ENCODE measurements at places on chromosomes 7 and 10. TPM values are rescaled to one million over a fixed set of nuclear protein-coding genes. Genes with fewer than 3 reads are reported as not detected.

LOXL4 gene
- 14.4 TPM for total RNA-seq

- no peak for DNase-seq
Measured at GRCh38 chr10:70747192-70747965, 37.8 kb downstream of the TBATA start.

DNA sequence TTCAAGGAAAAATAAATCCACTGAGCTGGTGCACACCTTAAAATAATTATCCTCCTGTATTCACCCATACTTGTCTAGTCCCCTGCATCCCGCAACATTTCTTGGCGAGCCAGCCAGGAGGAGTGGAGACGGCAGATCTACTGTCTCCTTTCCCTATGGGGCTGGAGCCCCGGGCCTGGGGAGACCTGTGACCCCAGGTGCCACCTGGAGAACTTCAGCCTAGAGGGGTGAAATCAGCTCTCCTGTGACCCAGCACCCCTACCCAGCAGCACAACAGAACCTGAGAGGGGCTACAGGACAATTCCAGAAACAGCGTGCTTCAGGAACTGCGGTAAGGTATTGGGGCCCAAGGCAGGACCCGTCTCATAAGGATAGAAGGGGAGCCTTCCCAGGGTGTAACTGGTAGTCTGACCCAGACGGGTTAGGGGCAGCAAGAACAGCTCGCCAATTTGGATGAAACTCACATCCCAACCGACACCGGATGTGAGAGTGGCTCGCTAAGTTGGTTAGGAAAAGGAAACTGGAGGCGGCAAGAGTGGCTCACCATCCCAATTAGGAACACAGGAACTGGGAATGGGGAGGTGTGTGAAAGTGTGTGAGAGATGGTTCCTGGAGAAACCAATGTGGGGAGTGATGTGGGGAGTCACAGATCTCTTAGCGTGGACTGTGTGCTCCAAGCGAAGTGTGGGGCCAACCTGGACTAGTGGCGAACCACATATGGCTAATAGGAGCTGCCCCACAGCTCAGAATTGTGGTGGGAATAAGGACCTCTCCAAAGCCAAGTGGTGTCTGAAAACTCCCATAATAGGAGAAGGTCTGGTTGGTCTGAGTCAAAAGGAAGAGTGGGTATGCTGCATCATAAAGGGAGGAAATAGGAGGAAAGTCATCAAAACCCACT, 15.1 kb upstream of the DENND2A start:
- no peak for DNase-seq

CH25H gene
- total RNA-seq = 1.8 TPM

GPNMB gene
- 19.9 TPM for total RNA-seq

CAMK2B gene
- total RNA-seq = not detected

- no peak for DNase-seq
Measured at GRCh38 chr7:123958186-123958703, 33.2 kb downstream of the SPAM1 start.

DNA sequence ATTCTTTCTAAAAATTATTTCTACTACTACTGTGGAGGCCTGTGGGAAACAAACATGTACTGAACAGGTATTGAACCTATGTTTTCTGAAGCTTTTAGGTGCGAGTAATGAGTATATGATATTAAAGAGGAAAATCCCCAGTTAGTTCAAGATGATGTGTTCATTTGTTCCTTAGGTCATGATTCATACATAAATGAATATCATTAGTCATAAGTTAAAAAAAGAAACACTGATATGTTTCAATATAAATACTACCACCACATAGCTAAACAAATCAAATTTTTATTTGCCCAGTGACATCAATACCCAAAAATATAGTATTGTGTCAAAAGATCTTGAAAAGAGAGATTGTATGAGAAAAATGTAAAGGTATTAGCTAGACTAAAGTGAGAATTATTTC, 210.7 kb upstream of the GNAI1 start:
- DNase-seq = no peak

ZNF680 gene
- total RNA-seq = 37.9 TPM

GBX1 gene
- total RNA-seq = not detected

ATG9B gene
- 0.39 TPM for total RNA-seq

THSD7A gene
- 6.1 TPM for total RNA-seq

NPTX2 gene
- total RNA-seq = 75.8 TPM

DNA sequence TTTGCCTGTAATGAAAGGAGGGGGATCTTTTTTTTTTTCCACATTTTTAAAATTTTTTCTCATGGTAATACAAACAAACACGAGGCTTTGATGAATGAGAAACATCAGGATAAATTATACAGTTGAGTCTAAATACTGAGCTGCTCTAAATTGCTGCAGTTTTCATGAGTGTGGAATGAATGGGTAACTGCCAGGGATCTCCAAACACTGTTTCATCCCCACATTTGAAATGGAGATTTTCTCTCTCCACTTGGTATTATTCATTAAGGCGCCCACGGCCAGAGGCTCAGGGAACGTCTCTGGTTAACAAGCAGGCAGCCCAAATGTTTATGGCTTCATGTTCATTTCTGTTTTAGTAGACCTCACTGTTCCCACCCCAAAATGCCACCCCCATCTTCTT, 717.1 kb downstream of the GRID1 start:
- DNase-seq = no peak

- DNase-seq = no peak
Measured at GRCh38 chr10:30092151-30092790, 32.9 kb upstream of the JCAD start.

DNA sequence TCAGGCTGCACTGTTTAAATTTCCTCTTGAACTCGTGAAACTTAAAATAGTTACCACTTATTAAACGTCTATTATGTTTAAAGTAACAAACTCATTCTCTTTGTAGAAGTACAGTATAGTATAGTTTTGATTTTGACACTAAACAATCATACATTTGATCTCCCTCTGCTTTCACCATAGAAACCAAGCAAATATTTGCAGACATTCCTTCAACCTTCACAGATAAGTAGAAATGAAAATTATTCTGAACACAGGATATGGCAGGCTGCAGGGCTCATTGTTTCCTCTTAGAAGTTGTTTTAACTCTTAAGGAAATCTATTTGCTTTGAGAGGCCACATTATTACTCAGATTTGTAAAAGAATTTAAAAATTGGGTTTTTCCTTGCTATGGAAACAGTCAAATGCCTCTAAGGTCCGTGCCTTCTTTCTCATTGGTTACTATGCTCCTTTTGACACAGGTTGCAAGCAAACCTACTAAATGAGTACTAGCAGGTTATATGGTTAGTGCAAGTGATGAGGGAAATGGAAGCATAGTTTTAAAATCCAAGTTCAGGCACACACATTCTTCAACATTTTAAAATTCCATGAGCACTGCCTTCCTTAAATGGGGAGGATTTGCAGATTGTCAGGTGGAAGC, 92.8 kb upstream of the FAM133B start:
- DNase-seq = no peak

DNA sequence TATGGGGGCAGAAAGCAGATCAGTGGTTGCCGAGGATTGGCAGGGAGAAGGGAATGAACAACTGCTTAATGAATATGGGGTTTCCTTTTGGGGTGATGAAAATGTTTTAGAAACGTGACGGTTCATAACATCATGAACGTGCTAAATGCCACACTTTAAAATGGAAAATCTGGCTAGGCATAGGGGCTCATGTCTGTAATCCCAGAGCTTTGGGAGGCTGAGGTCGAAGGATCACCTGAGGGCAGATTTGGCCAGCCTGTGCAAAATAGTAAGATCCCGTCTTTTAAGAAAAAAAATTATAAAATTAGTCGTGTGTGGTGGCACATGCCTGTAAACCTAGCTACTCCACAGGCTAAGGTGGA, 3.1 kb downstream of the FAM3C start:
- no peak for DNase-seq

DNA sequence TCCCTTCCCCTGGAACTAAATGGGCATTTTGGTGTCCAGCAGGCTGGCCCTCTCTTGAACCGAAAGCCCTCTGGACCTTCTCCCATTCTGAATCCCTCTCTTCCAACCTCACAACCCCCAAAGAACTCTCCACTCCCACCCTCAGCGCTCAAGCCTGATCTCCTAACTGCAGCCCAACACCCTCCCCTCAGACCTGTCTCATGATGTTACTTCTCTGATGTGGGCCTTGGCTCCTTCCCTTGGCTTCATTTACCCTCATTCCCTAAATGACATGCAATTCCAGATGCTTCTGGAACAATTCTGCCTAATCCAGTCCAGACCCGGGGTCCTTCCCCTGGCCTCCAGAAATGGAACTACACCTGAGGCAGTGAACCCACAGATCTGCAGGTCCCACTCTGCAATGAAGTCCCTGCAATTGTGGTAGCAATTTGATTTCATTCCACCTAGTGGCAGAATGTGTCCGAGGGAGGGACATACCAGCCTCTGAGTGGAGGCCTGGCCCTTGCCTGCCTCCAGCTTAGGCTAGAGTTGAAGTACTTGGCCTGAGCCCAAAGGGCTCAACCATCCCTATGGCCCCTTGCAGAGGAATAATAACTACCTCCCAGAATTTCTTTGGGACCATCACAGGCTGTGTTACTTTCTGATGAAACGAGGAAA, 4.1 kb upstream of the CEP41 start:
- no peak for DNase-seq

DNA sequence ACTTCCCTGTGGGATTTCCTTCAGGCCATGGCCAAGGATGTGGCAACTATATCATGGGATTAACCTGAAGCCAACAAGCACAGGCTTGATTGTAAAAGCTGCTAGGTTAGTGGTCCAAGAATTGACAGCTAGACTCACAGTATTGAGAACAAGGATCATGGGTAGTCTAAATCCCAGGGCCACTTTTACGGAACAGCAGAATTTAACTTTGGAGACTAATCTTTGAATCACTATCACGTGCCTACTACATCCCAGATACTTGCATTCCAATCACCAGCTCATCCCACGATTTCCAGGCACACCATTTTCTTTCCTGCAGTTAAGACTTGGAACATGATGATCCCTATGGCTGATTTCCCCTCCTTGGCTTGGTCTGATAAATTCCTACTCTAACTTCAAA, 65.6 kb upstream of the ADO start:
- no peak for DNase-seq

DNA sequence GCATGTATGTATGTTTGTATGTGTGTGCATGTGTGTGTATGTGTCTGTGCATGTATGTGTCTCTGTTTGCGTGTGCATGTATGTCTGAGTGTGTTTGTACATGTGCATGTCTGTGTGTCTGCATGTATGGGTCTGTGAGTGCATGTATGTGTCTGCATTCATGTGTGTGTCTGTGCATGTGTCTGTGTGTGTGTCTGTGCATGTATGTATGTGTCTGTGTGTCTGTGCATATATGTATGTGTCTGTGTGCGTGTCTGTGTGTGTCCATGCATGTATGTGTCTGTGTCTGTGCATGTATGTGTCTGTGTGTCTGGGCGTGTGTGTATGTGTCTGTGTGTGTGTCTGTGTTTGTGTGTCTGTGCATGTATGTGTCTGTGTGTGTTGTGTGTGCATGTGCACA, 49.9 kb upstream of the DIP2C start:
- no peak for DNase-seq

DNA sequence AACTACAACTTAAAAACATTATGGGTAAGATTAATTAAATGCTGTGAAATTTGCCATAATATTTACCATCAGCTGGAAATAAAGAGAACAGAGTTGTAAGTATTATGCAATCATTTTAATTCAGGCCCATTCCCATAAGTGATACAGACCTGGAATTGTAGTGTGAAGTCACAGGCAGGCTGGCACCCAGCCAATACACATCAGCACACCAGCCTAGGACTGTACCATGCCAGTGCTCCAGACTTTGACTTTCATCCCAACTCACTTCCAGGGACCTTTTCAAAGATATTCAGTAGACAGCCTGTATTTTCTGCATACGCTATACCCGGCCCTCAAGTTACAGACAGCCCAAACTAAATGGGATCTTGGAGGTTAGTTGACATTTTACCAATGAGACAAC, 143.3 kb downstream of the TES start:
- DNase-seq = peak; percentile 18

- DNase-seq = no peak
Measured at GRCh38 chr7:51275532-51275931, 41.1 kb downstream of the COBL start.

- no peak for DNase-seq
Measured at GRCh38 chr10:80702143-80702542, 164.4 kb downstream of the SH2D4B start.

GRCh38 chr10:105070952-105071351, 429.9 kb downstream of the SORCS3 start:
- no peak for DNase-seq

DNA sequence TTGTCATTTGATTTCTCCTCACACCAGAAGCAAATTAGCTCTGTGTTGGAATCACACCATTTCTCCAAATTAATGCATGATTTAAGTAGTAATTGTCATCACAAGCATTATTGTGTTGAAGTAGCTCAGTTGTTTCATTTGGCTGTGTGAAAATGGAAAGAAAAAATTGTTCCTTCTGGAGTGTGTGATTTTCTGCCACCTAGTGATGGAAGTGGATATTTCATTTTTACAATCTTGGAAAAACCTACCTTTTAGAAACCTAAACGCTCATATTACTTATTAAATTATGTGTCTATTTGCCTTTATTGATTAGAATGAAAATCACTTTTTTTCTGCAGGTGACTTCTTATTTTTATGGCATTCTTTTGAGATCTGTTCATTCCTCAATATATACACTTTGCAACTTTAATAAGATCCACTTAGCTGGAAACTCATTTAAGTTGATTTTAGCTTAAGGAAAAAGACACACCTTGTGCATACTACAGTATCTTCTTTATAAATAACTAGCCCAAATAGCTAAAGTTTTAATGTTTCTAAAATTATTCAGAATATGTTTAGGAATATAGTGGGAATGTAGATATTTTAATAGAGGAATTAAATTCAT, 50.0 kb downstream of the SRI start:
- DNase-seq = no peak

AKR1C8 gene
- total RNA-seq = not detected

DNA sequence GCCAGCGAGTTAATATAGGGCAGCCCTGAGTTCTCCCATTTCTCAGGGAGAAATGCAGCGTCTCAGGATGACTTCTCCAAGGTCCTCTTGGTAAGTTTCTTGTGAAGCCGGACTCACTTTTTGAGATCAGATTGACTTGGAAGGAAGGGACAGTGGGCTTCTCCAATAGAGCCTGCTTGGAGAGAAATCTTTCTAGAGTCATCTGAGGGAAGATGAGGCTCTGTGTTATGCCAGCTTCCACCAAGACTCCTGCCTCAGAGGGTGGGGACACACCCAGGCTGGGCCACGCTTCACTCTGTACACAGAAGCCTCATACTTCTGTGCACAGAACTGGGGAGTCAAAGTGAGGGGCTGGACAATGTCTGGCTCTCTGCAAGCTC, 5.6 kb downstream of the C10orf105 start:
- DNase-seq = no peak

DNA sequence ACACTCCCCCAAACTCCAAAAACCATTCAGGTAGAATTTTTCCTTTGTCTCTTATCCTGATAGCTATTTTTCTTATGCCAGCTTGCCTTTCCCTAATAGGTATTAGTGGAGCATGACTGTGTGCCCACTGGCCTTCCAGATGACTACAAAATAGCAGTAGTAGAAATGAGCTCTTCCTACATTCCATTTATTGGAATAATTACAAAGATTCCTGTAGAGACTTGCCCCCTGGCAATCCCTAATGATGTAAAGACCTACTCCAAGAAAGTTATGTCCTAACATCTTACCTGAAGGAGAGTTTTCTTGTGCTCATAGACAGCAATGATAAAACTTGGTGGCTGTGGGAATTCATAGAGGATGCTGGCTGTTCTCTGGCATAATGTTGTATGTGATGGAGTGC, 501.8 kb downstream of the GATA3 start:
- no peak for DNase-seq

- DNase-seq = peak; percentile 45
Measured at GRCh38 chr10:48505394-48506112, 99.3 kb downstream of the ARHGAP22 start.

NCAPG2 gene
- total RNA-seq = 4.6 TPM

NEBL gene
- 7.8 TPM for total RNA-seq

MMP21 gene
- total RNA-seq = 0.26 TPM

GRCh38 chr10:9297580-9297979, 1243.1 kb downstream of the GATA3 start:
- DNase-seq = no peak

Data from adrenal gland (tissue), 19 donors.